Right renal pelvis (tissue), 4 donors: ENCODE measurements at places on chromosomes 1 and 21.
A peak's percentile ranks its signal among the peaks of the same experiment; 100 is the strongest.

GRCh38 chr1:36108314-36108713 is 16.7 kb downstream of the COL8A2 start:
- DNase-seq = no peak

DNA sequence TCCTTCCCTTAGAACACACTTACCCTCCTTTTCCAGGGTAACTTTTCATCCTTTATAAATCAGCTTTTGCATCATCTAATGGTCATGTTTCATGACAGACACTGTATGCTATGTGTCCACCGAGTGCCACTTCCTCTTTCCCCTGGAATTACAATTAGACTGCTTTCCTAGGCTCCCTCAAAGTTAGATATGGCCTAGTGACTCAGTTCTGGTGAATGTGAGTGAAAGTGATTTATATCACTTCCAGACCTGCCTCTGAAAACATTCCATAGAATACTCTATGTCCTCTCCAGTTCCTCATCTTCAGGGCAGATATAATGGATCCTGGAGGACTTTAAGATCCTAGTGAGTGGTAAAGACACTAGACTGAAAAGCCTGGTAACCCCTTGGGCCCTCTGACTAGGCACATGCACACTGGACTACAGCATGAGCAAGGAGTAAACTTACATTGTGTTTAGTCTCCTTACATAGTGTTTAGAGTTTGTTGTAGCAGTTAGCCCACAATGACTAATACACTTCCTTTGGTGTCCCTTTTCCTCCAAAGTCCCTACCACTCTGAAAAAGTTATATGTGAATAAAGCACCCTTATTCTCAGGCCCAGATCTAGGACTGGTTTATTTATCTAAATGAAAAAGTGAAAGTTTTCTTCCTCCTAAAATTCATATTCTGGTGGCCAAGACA is 59.3 kb downstream of the GPR88 start:
- no peak for DNase-seq

- no peak for DNase-seq
These were observed at the start of gene MASP2 for GRCh38 chr1:11046625-11047365. Gene MASP2, minus strand, starts transcription at chr1:11047239. Its CDS starts 32 bp downstream, at chr1:11047207.

- DNase-seq = no peak
These were observed 49.5 kb downstream of the TRIM11 start for GRCh38 chr1:228356897-228357680.

DNA sequence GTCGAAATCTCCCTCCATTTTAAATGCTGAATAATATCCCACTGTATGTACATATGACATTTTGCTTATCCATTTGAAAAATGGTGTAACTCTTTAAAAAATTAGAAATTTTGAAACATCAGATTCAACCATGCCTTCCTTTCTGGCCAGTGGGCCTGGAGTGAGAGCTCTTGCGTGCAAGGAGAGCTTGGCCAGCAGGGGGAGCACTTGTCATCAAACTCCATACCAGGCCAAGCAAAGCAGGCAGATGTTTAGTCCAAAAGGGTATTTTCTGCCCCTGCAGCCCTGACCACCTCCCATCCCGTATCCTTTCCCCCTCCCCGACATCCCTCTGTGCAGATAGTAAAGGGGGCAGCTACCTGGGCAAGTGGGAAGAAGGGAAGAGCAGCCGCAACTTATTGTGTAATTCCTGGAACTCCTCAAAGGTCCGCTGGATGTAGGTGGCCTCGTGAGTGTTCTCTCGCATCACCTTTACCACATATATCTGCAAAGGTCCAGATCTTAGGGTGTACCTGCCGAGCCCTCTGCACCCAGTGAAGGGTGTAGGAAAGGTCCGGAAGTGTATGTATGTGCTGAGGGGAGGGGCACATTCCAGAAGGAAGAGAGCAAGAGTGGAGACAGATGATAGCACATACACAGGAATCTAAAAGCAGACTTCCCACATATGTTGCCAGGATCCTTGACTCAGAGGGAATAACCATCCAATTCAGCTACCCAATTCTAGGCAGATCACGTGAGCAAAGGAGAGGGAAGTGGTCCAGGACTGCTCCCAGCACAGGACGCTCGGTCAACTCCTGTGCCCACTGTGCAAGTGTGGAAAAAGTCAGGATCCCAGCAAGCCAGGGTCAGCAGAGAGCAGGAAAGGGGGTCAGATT is 19.9 kb upstream of the PPP1R15B start:
- DNase-seq = peak; percentile 51

- DNase-seq = no peak
These were observed 11.1 kb upstream of the ETV3L start for GRCh38 chr1:157110686-157111085.

DNA sequence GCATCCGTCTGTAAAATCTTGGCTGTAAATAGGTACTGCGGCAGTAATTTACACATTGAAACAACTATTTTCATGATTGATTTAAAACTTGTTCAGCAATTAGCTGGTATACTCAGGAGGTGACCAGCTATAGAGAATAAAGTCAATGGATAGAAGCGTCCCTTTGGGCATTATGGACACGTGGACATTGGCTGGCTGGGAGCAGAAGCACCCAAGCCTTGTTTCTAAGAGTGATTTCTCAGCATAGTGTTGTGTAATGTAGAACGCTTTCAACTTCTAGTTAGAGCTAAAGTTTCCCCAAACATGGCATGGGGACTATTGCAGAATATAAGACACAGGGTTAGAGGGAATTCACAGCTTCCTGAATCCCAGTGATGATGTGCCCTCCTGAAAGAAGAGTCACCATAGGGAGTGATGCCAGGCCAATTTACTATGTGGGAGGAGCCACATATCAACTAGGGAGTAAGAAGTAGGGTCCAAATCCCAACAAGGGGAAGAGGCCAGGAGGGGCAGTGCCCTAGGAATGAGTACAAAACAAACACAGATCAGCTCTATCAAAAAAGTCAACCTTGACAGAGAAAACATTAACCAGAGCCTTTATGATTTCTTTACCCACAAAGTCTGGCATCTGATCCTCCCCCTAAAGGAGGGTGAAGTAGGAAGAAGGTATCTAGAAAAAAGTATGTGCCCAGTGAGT is 92.7 kb downstream of the SUSD4 start:
- no peak for DNase-seq
